Activated CD4-positive, alpha-beta memory T cell treated with anti-CD3 and anti-CD28 coated beads for 36 hours (primary cell): ENCODE measurements at places on chromosomes 6 and 20. TPM values are rescaled to one million over a fixed set of nuclear protein-coding genes. Genes with fewer than 3 reads are reported as not detected.

Gene HTR1E
- not detected for total RNA-seq

DNA sequence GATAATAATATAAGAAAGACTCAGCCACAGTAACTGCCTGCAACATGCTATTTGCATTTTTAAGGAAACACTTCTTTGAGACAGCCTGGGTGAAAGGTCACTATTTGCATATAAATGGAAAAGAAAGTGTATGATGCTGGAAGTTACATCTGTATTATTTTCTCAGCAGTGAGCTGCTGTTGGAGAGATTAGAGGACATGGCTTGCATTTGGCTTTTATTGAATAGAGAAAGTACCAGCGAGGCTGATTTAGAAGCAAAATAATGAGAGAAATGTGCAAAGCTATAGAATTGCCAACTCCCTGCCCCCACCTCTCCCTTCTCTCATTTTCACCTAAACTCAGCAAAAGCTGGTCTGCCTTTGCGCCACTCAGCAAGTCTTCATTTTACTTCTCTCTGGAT is 12.7 kb downstream of the MYT1 start:
- no peak for DNase-seq

GRCh38 chr20:5996765-5997164 is 46.3 kb downstream of the MCM8 start:
- peak; percentile 58 for DNase-seq

DNA sequence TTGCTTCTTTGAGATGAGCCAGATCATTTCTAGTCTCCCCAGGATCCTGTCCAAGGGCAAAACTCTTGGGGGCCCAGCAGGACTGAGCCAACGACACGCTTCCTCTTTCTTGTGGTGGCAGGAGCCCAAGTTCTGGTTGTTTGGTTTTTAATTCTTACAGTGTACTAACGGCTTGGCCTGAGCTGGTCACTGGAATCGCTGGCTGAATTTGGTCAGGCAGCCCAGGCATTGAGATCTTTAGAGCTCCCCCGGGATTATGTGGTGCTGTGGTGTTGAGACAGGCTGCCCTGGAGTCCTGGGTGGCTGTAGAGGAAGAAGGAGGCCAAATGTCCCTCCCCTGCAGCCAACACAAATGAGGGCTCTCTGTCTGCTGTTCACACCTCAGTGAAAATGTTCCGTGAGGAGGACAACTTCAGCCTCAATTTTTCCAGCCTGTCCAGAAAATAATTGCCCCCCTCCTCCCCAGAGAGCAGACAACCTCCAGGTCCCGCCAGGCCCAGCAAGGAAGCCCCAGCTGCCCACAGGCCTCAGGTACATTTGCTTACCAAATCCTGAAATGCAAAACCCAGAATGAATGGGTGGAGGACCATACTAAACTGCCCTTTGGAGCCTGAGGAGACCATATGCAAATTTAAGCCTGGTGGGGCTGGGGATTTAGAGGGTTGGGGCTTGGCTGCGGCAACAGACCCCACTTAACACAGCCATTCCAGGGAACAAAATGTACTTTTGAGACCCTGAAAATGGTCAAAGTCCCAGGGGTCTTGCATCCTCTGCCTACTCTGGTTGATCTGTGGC is 23.6 kb downstream of the BNIP5 start:
- DNase-seq: no peak

DNA sequence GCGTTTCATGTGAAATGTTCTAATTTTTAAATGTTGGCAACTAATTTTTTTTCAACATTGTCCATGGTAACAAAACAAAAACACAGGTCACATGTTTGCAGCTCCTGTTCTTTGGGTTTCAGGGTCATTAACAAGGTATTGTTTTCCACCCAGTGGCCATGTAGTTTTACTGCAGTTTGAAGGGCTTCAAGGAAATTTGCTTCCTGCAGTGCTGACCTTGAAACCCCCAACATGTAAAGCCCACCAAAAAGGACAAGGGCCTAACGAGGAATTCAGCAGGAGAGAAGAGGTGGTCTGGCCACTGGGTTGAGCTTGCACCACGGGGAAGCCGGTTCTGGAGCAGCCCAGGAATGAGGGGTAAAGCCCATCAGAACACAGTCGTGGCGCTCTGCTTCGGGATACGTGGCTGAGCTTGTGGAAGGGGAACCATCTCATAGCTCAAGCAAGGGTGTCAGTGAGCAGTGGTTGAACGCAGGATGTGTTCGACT is 13.9 kb upstream of the KLHL31 start:
- DNase-seq: no peak

GRCh38 chr20:51934301-51935002 is 132.1 kb upstream of the SALL4 start:
- DNase-seq: no peak

Gene PPP1R11
- total RNA-seq: 55.0 TPM

- no peak for DNase-seq
These were observed 517.6 kb downstream of the BTBD3 start for GRCh38 chr20:12435268-12435667.

Gene RSPH4A
- not detected for total RNA-seq

- no peak for DNase-seq
These were observed 13.4 kb upstream of the SMIM8 start for GRCh38 chr6:87308970-87309369.

Gene BFSP1
- total RNA-seq: 0.36 TPM

DNA sequence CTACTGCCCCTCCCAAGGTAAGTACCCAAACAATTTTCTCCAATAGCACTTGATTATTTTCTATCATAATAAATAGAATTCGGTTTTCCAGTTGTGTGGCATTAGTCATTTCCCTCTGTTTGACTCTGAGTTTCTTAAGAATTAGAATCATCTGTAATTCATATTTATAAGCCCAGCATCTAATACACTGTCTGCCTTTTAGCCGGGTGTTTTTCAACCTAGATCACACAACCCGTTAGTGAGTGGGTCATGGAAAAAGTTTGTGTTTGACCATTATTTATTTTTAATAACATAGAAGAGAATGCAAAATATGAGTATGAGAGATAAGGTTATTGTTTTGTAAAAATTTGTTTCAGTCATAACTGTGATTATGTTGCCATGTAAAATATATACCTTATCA is 701.6 kb downstream of the RFPL4B start:
- no peak for DNase-seq

Gene CD93
- 1.9 TPM for total RNA-seq

Gene CRISP3
- not detected for total RNA-seq

GRCh38 chr20:3701061-3701998 is 11.1 kb downstream of the SIGLEC1 start:
- DNase-seq: no peak

GRCh38 chr6:45783716-45784115 is 231.9 kb downstream of the CLIC5 start:
- DNase-seq: no peak

Gene ATP6V1G2
- total RNA-seq: 1.4 TPM

- peak; percentile 86 for DNase-seq
These were observed 83.5 kb downstream of the TRERF1 start for GRCh38 chr6:42368181-42368580.

Gene ESR1
- 0.10 TPM for total RNA-seq

Gene LY6G6F
- total RNA-seq: not detected

GRCh38 chr6:47230579-47230978 is 79.1 kb downstream of the TNFRSF21 start:
- no peak for DNase-seq

DNA sequence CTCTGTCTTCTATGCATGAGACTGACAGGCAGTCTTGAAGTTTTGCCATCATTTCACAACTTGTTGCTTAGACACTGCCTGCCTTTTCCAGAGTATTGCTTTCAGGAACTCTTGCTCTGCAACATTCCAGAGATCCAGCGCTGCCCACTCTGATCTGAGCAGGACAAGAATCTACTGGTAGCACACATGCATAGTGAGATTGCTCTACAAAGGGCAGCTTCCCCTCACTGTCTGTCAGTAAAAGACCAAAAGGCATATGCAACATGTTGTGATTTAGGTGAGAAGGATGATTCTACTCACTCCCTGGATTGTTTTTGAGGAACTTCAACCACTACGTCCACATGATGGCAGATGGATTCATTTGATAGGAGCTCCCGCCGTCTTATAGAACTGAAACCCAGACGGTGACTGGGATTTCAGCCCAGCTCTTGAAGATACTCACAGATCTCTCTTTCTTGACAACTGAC is 259.1 kb downstream of the ARID1B start:
- no peak for DNase-seq

GRCh38 chr6:160986851-160987250 is 4.7 kb upstream of the MAP3K4 start:
- no peak for DNase-seq

- no peak for DNase-seq
These were observed 418.6 kb downstream of the CDKAL1 start for GRCh38 chr6:20952699-20953474.

Gene CLVS2
- total RNA-seq: not detected

Gene BMP2
- not detected for total RNA-seq

Gene CAGE1
- total RNA-seq: 0.22 TPM

GRCh38 chr6:130825772-130826441 is 1.3 kb upstream of the SMLR1 start:
- no peak for DNase-seq

DNA sequence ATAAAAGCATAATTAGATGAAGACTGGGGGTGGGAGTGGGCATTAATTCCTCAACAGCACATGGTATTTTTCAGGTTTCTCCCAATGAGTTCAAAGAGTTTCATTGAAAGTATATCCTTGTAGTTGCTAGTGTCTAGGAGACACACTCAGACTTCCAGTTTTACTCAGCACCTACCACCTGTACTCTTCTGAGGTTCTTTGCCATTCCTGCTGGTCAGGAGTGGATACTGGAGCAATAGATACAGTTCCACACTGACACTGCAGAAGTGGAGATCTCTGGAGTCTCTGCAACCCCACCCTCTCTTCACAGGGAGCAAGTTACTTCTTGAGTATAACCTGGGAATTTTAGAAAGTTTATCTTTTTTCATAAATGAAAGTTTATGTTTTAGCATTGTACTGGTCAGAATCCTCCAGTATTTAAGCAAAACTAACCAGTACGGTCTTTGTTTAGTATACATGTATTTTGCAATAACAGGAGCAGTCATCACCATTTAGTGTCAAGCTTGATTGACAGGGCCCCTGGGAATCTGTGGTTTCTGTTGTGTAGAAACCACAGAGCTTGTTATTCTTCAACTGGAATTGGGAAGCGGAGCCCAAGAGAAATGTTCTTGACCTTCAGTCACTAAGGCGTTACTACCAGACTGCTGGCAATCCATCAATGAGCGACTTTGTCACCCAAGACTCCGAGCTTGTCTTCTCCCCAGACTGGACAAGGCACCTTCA is 148.1 kb downstream of the ZDHHC14 start:
- no peak for DNase-seq

Gene PRSS16
- 2.3 TPM for total RNA-seq

Gene NRSN2
- total RNA-seq: 9.5 TPM

DNA sequence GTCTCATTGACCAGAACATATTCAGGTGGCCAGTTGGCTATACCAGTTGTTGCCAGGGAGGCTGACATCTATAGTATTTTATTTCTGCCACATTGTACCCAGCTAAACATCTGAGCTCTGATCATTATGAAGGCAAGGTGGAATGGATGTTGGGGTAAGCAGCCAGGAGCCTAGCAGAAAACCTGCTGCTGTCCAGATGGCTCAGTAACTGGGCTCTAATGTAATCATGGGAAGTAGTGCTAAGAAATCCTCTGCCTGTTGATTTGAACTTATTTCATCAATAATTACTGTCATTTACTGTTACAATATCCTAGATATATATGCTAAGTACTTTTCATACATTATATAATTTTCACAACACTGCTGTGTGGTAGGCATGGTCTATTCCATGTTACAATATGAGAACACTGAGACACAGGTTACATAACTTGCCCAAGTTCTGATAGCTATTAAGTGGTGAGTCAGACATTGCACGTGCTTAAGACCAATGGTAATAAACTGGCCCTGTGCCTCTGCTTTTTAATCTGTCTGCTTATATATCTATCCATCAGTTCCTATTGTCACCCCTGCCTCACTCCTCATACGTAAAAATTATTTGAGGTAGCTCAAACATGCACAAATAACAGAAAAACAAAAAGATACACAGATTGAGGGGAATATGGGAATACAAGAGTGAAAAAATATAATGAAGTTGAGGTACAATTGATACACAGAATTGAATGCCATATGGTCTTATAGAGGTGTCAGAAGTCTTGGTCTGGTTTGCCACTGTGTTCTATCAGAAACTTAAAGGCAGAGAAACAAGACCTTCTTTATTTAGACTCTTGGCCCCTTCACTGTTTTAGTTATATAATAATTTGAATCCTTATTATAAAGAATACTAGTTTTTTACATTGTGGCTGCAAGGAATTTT is 25.2 kb downstream of the TBPL1 start:
- DNase-seq: no peak

DNA sequence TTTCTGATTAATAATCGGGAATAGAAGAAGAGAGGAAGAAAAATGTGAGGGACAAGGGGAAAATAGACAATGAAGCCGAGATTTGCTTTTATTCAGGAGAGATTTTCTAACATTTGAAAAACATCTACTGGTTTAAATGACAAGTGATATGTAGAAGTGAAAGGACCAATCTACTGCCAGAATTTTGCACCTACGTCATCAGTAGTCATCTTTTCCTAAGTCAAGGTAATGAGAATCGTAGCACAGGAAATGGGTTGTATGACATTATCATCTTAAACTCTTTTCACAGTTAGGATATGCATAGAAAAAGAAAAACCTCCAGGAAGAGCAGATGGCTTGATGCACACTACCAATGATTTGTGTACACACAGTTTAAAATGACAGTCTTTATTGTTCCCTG is 45.3 kb upstream of the RAB32 start:
- no peak for DNase-seq

DNA sequence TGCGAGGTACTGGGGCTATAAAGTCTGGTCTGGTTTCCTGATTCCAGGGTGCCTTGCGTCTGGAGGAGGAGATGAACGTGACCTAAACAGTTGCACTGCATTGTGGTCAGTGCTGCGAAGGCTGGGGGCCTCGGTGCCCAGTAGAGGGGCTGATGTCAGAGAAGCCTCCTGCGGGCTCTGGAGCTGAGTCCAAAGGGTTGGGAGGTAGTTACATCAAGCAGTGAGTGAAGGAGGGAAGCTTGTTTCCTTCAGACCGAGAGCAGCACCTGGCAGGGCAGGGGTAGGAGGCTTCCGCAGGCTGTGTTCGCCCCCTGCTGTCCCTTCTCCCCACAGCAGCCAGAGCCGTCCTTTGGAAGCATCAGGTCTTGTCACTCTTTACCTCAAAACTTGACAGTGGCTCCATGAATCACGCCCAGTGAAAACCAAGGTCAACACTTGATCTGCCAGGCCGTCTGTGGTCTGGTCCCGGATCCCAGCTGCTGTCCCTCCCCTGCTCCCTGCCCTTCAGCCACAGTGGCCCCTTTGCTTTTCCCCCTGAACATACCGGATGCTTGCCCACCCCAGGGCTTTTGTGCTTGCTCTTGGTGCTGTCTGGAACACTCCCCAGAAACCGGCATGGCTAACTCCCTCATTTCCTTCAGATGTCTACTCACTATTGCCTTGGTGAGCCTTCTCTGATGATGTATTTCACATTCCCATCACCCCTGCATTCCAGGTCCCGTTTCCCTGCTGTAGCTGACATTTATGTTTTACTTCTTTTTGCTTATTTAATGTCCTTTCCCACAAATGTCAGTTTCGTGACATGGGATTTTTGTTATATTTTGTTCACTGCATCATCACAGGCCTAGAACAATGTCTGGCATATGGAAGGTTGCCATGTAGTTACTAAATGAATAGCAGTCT is 7.0 kb downstream of the DYNLRB1 start:
- DNase-seq: peak; percentile 67
